Aorta (tissue), 5 donors: ENCODE measurements at places on chromosomes 12 and 14.

DNA sequence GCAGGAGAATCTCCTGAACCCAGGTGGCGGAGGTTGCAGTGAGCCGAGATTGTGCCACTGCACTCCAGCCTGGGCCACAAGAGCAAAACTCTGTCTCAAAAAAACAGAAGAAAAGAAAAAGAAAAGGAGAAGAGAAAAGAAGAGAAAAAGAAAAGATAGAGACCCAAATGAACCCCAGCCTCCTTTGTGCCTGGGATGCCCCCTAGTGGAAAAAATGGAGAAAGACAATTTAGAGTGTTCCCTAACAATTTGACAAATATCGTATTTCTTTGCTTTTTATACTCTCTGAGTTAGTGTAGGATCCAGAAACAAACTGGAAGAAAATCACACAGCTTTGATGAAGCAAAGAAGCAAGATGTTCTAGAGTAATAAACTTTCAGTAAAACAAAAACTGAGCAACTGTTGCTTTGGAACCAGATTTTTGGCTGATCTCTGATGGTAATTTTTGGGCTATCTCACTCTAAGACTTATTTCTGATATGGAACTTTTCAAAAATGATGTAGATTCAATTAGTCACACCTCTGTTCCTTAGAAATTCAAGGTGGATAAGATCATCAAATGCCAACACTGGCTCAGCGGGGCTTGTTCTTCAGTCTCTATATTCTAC, 18.6 kb upstream of the PRKAB1 start:
- H3K4me1 ChIP-seq = no peaks in the 10 kb centered on the region
- no peak overlapping the region for H3K4me3 ChIP-seq
- DNase-seq = no peak
- no peaks in the 10 kb centered on the region for H3K36me3 ChIP-seq
- H3K27ac ChIP-seq = no peak overlapping the region
- H3K27me3 ChIP-seq = no peaks in the 10 kb centered on the region

DNA sequence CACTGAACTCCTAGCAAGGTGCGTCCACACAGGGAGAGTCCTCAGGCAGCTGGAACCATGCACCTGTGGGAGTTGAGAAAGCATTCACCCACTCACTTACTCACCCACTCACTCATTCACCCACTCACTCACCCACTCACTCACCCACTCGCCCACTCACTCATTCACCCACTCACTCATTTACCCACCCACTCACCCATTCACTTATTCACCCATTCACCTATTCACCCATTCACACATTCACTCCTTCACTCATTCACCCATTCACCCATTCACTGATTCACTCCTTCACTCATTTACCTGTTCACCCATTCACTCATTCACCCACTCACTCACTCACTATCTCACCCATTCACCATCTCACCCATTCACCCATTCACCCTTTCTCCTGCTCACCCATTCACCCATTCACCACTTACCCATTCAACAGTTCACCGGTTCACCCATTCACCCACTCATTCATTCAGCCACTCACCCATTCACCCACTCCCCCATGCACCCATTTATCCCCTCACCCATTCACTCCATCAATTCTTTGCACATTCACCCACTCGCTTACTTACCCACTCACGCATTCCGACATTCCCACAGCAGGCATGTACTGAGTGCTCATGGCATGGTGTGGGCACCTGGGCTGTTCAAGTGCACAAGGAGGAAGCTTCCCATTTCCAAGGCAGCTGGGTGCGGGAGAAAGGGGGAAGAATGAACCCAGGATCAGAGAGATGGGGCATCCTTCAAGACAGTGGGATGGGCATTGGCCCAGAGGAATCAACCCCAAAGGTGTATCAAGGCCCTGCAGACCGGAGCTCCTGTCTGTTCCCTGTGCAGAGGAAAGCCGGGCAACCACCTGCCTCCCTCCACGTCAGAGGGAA, 135.2 kb upstream of the C14orf180 start:
- no peaks in the 10 kb centered on the region for H3K4me1 ChIP-seq
- no peak overlapping the region for H3K4me3 ChIP-seq
- no peak overlapping the region for H3K27ac ChIP-seq
- no peaks in the 10 kb centered on the region for H3K36me3 ChIP-seq
- DNase-seq = no peak
- H3K27me3 ChIP-seq = peaks cover 3% of the 10 kb centered on the region

- no peak overlapping the region for H3K4me3 ChIP-seq
- no peaks in the 10 kb centered on the region for H3K4me1 ChIP-seq
- no peak for DNase-seq
- no peaks in the 10 kb centered on the region for H3K27me3 ChIP-seq
- no peak overlapping the region for H3K27ac ChIP-seq
Measured at GRCh38 chr14:101869217-101869616, 95.2 kb upstream of the DYNC1H1 start.

- H3K4me3 ChIP-seq = no peak overlapping the region
- no peaks in the 10 kb centered on the region for H3K27me3 ChIP-seq
- H3K4me1 ChIP-seq = no peaks in the 10 kb centered on the region
- no peak overlapping the region for H3K27ac ChIP-seq
- DNase-seq = no peak
- no peaks in the 10 kb centered on the region for H3K36me3 ChIP-seq
Measured at GRCh38 chr14:33842299-33842698, 108.6 kb downstream of the EGLN3 start.

DNA sequence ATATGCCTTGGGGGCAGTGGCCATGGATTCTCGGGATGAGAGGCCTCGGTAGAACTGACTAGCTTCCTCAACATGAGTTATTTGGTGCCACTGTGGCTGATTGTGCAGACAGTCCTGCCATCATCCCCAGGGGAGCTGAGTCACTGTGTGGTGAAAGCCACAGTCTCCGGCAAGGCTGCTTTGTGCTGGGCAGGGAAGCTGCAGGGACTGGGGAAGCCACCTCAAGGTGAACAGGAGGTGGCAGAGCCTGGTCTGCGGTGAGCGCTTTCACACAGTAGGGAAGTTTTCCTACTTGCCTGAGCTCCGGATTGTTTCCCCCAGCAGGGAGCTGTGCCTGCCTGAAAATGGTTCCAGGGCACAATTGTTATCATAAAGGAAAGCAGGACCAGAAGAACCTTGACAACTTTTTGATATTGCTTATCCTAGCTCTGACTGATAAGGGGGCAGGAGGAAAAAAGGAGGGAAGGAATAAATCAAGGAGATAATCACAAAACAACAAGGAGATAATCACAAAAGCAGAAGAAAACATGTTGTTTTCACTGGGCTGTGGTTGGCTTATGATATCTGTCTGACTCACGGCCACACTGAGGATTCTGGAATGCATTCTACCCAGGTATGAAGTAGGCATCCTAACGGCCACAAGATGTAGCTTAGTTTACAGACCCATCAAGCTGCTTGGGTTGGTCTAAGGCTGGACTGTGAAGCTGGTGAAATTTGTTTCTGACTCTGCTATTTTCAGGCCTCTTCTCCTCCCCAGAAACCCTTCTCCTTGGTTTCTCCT, 32.2 kb upstream of the GNG2 start:
- no peaks in the 10 kb centered on the region for H3K36me3 ChIP-seq
- no peak for DNase-seq
- H3K27ac ChIP-seq = no peak overlapping the region
- H3K27me3 ChIP-seq = no peaks in the 10 kb centered on the region
- H3K4me3 ChIP-seq = no peak overlapping the region
